ENCODE measurements at places on chromosomes 2 and 18.
A peak's percentile ranks its signal among the peaks of the same experiment; 100 is the strongest.

- DNase-seq: no peak
These were observed 944.8 kb upstream of the CNTNAP5 start for GRCh38 chr2:123080331-123080730.

DNA sequence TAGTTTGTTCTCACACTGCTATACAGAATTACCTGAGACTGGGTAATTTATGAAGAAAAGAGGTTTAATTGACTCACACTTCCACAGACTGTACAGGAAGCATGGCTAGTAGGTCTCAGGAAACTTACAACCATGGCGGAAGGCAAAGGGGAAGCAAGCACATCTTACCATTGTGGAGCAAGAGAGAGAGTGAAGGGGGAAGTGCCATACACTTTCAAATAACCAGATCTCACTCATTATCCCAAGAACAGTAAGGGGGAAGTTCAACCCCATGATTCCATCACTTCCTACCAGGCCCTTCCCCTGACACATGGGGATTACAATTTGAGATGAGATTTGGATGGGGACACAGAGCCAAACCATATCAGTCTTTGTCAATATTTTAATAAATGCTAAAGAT is 5.0 kb upstream of the CRYGB start:
- DNase-seq: no peak

DNA sequence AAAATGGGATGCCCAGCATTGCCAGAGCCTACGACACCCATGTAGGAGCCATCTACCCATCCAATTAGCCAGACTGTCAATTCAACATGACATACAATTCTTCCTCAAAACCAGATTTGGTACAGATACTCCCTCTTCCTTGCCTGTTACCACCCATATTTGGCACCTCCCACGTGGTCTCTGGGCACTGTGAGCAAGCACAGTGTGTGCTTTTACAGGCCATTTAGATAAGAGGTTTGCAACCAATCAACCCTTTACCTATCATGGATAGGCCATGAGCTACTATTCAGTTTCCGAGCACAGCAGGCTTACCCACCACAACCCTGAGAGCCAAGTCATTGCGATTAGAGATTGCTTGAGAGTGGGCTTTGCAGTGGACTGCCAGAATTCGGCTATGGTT is 40.9 kb downstream of the ARID5A start:
- no peak for DNase-seq

GRCh38 chr2:222649801-222650200 is 6.1 kb downstream of the FARSB start:
- no peak for DNase-seq

DNA sequence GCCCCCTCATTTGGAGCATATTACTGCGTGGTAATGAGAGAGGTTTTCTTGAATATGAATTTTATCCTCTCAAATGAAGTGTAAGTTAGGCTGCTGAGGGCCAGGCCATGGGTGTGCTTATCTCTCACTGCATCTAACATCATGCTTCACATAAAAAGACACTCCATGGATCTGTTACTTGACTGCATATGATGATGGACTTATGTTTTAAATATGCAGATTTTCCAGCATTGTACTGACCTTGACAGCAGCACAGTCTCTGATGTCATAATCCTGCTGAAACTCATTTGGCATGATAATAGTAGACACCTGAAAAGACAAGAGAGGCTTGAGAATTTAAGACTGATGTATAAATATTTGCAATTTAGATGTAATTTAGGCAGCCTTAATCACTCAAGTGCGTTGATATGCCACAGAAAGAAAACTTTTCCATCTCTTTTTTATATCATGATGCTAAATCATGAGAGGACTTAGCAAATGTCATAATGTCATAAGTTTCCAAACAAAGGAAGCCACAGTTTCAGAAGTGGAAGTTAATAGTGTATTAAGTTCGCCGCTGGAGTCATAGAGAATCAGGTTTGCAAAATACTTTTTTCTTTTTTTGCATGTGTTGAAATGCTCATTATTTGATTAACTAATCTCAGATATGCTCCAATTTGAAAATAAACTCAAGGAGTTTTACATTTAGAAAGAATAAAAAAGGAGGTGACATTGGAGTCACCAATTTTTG is 62.7 kb upstream of the CD302 start:
- no peak for DNase-seq

GRCh38 chr2:123958011-123958410 is 67.1 kb upstream of the CNTNAP5 start:
- DNase-seq: no peak

DNA sequence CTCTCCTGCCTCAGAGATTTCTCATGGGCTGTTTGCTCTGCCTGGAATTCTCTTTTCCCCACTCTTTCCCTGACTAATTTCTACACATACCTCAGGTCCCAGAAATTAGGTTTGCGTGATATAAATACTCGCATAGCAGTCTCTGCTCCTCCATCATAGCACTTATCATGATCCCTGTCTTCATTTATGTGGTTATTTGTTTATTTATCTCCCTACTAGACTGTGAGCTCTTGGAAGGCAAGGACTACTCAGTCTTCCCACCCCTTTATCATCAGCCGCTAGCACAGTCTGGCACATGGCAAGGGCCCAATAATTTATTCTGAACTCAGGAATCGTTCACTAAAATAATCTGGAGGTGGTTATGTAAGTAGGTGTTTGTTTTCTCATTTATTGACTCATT is 79.3 kb downstream of the ADCYAP1 start:
- no peak for DNase-seq

GRCh38 chr2:40028792-40029488 is 249.9 kb upstream of the THUMPD2 start:
- no peak for DNase-seq

DNA sequence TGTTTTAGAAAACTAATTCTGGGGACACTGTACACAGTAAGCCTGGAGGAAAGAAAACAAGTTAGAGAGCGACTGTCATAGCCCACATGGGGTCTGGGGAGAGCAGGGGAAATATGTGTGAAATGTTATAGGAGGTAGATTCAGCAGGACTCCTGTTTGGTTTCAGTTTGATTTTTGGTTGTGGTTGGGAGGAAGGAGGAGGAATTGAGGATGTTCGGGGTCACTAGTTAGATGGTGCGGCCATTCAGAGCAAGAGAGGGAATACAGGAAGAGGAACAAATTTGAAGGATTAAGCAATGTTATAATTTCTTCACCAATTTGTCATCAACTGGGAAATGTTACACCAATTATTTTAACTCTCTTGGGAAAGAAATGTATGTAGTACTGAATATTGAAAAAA is 25.1 kb downstream of the TTC39C start:
- DNase-seq: no peak

DNA sequence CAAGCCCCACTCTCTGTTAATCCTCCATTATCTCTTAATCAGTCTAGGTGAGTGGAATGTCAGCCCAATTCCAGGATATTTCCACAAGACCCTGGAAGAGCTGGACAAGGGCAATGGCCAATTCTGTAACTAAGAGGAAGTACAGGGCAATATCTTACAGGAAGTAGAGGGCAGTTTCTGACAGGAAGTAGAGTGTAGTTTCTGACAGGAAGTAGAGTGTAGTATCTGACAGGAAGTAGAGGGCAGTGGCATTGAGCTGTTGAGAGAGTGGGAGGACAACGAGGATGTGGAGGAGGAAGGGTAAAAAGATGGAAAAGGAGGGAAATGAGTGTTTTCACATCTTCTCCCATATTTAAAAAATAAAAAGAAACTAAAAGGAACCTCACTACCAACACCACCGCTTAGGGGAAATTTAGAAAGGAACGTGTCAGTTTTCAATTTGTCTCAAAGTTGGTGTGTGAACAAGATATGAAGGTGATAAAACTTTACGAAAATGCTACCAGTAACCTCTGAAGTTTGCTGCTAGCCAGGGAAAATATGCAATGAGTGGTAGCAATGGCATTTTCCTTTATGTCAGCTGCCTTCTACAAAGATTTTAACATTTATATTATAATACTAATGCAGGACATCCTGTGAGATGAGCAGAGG is 430.9 kb upstream of the HNRNPA3 start:
- no peak for DNase-seq

DNA sequence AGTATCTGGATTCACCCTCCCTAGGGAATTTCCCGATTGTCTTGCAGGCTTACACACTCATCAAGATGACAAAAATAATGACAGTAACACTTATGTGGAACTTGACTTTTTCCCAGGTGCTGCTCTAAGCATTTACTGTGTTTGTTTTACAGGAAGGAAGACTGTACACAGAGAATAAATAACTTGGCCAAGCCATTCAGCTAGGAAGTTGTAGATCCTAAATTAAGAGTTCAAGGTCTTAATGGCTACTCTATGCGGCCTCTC is 549 bp upstream of the DPP4 start:
- no peak for DNase-seq

GRCh38 chr2:10911291-10912075 is at the start of gene KCNF1:
KCNF1 (plus strand) TSS chr2:10911934; CDS start chr2:10912427, 493 bp downstream.
- DNase-seq: peak; percentile 50

DNA sequence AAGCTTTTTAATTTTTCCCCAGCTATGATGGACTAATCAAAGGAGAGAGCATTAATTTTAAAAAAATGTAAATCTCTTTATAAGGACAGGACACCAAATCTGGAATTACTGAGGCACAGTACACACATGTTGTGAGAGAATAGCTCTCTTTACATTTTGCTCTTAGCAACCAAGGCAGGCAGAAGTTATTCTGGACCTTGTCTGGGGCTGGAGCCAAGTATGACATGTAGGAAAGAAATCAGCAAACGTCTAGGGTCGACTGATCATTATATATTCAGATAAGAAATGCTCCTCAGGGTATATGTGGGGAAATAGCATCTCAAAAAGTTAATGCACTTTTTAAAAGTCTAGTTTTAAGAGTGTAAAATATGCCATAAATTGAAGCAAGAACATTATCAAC is 1330.0 kb upstream of the CELF4 start:
- no peak for DNase-seq

- DNase-seq: no peak
These were observed 60.2 kb downstream of the PRPF40A start for GRCh38 chr2:152657043-152657442.

- no peak for DNase-seq
These were observed 510.6 kb downstream of the XIRP2 start for GRCh38 chr2:167398873-167399272.

DNA sequence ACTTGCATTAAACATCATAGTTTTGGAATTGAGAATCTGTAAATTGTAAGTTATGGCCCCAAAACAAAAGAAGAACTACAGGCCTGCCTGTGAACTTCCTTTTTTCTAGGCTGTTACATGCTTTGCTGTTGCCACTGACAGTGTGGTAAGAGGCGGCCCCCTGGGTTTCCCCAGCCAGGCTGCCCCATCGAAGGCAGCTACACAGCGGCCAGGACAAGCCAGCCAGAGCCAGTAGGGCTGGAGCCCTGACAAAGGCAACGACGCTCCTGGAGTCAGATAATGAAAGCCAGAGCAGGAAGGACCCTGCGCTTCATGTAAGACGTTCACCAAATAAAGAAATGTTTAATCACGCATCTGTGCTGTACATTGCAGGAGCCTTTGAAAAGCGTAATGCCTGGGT is 55.0 kb downstream of the ANKRD44 start:
- peak; percentile 47 for DNase-seq

DNA sequence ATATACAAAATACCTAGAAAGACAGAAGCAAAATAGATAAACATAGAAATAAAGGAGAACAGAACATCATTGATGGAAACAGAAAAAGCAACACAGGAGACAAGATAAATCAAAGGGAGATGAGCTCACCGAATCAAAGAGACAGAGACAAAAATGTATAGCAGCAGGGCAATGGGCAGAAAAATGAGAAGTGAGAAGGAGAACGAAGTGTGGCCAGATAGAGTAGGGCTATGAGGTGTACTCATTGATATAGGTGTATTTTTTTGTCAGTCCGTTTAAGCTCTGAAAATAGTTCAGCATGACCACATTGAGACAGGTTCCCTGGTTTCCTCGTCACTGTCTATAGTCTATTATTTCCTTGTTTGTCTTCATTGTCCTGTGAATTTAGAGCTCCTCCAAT is 55.1 kb downstream of the SP100 start:
- no peak for DNase-seq

DNA sequence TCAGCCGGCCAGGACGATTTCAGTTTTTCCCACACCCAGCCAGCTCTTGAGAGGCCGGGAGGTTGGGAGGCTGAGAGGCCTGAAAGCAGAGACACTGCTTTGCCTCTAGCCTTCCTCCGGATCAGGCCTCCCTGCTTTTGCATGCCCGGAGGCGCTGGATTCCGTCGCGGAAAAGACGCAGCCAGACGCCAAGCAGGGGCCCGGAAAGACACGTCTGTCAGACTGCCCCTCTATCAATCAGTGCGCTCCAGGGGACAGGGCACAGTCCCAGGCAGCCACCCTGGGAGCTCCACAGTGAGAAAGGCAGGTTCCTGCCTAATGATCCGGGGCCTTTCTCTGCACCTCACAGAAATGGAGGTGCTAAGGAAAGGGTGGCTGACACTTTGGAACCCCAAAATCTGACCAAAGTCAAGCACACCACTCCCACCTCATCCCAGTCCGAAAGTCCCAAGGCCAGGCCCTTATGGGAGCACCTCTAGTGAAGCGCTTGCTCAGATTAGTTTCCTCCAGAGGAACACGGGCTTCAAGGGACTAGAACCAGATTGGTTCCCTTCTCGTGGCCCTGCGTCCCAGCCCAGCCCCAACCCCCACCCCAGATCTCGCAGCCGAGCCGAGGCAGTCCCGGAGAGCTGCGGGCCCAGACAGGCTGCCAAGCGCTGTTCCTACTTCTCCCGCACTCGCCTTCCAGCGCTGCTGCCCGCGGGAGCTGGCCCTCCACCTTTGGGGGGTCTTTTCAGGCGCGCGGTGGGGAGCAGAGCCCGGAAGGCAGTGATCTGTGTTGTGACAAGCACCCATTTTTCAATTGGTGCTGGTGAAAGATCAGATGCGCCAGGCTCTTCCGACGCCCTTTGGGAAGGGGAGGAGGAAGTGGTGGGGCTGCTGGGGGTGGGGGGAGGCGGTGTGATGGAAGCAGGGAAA is 5.0 kb downstream of the DLX1 start:
- no peak for DNase-seq

DNA sequence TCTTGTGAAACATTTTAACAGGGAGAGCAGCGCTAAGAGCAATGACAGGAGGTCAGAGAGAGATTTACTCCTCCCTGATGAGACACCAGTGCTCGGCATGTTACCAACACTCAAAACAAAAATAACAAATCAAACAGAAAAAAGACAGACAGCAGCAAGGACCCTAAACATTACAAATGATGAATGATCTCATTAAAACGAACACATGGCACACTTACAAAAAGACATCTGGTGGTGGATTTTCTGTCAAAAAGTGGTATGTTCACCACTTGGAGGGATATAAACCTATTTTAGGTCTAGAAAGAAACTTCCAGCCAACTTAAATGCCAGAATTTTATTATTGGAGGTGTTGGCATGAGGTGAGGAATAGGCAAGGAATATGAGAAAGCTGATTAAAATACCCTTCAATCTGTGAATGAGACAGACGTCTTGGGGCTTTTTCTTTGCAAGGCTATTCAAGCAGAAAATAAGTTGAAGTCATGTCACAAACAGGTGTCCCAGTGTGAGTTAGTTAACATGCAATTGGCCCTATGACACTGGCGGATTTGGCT is 112.8 kb downstream of the PRELID3A start:
- peak; percentile 19 for DNase-seq

DNA sequence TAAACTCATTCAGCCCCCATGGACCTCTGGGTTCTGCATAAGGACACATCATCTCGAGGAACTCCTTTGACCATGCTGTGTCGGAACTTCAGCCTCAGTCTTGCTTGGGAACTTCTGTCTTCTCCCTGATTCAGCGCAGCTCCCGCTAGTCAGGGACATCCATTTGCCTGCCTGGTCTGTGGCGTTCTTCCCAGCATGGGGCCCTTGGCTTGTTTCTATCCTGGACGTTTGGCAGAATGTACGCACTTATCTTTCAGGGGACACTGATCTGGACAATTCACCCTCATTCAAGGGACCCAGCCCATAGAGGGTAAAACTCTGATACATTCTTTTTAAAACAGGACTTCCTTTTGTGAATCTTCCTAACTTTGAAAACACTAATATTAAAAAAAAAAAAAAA is 75.8 kb upstream of the WIPF1 start:
- no peak for DNase-seq

- DNase-seq: no peak
These were observed 11.0 kb downstream of the SIGLEC15 start for GRCh38 chr18:45836242-45837205.

Data from fibroblast of the aortic adventitia (primary cell).